ENCODE measurements at places on chromosomes 7 and 10.
A peak's percentile ranks its signal among the peaks of the same experiment; 100 is the strongest.

DNA sequence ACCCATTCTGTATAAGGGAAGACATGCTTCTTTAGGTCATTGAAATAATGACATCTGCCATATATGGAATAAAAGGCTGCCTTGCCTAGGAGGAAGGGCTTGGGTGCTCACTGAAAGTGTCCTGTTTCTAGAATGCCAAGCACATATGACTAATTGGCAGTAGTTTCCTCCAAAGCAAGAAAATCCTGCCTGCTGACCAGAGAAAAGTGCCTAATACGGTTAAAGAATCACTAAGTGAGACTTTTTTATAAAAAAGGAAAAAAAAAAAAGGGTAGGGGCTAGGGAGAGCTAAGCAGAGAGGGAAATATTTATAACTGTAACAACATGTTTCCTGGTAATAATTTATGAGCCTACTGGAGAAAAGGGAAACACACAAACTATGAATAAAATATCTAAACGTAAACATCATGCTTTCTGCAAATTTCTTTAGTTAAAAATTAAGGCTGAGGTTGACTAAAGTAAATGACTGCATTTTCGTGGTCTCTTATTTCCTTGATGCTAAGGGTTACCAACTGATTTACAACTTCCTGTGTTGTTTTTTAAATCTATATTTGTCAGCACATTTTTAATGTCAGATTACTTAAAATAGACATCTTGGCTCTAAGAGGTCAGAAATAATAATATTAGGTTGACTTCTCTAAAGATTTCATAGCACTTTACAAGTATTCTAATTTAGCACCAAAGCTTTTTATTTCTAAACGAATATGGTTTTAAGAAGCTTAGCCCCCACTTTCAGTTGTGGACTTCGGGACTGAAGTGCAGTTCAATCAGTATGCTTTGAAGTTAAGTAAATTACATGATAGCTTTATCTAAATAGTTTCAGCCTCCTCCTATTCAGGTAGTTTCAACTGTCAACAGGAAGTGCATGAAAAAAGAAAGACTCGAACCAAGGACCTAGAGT lies 89.6 kb downstream of the CABCOCO1 start:
- peak; percentile 38 for DNase-seq

GRCh38 chr10:114306116-114306973 lies 67.3 kb downstream of the VWA2 start:
- peak; percentile 39 for DNase-seq

- no peak for DNase-seq
Observed at GRCh38 chr10:124711145-124711544, 33.0 kb downstream of the FAM53B start.

- DNase-seq = no peak
Observed at GRCh38 chr10:3901370-3901769, 116.4 kb upstream of the KLF6 start.

GRCh38 chr10:100624298-100624697 lies 88.6 kb downstream of the HIF1AN start:
- DNase-seq = no peak

- no peak for DNase-seq
Observed at GRCh38 chr10:87734987-87735827, 75.5 kb downstream of the PAPSS2 start.

DNA sequence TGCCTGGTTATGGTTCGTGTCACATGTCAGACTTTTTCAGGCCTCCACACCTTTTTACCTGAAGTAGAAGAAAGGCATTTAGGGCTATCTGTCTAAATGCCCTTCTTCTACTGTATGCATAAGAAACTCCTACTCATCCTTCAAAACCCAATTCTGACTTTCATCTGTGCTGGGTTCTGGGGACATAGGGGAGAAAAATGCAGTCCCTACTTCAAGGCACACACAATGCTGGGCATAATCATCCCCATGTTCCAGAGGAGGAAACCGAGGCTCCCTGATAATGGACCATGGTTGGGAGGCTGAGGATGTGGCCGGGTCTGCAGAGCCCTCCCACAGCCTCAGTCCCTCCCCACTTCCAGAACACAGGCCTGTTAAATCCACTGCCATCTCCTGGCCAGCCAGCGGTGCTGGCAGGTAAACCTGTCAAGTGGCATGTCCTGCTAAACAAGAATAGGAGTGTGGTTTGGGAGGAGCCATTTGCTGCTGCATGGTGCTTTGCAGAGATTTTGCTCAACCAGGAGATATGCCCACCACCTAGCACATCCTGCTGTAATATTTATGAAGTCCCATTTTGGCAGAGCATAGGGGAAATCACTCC lies 32.0 kb downstream of the GRID1 start:
- no peak for DNase-seq

DNA sequence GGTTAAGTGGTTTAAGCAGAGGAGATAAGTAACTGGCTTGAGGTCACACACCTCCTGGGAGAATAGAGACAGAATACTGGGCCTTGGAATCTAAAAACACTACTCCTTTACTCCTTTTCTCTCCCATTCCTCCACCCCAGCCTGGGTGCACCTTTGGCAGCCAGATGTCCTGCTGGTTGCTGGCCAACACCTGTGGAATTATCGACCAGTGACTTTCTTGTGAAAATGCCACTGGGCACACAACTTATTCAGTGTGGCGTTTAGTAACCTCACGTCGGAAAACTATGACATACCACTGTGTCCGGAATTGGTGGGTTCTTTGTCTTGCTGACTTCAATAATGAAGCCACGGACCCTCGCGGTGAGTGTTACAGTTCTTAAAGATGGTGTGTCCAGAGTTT lies 26.4 kb downstream of the RNF133 start:
- DNase-seq = no peak

- no peak for DNase-seq
Observed at GRCh38 chr10:110493832-110494426, 3.8 kb upstream of the DUSP5 start.

GRCh38 chr10:129941199-129942018 lies 22.7 kb downstream of the EBF3 start:
- no peak for DNase-seq

GRCh38 chr10:48924988-48925387 lies 14.7 kb downstream of the LRRC18 start:
- no peak for DNase-seq

- no peak for DNase-seq
Observed at GRCh38 chr10:25257646-25258045, 82.8 kb downstream of the GPR158 start.

- DNase-seq = no peak
Observed at GRCh38 chr7:7653593-7654187, 13.1 kb downstream of the UMAD1 start.

GRCh38 chr10:46285966-46286620 lies 704 bp upstream of the ANTXRL start:
- DNase-seq = no peak

DNA sequence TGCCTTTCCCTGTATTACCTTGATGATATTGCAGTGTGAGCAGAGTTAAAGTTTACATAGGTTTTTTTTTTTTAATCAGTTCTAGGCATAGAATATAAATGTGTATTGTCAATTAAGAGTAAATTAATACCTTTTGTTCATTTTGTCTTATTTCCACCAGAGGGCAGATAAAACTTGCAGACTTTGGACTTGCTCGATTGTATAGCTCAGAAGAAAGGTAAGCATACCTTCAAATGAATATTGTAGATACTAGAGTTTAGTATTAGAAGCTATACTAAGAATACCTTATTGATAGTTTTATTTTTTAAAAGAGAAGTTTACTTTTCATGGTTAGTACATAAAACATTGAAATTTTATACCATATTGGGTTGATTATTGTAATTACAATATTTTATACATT lies 86.8 kb downstream of the MPLKIP start:
- no peak for DNase-seq

- DNase-seq = no peak
Observed at GRCh38 chr10:112209684-112210131, 26.1 kb upstream of the GPAM start.

DNA sequence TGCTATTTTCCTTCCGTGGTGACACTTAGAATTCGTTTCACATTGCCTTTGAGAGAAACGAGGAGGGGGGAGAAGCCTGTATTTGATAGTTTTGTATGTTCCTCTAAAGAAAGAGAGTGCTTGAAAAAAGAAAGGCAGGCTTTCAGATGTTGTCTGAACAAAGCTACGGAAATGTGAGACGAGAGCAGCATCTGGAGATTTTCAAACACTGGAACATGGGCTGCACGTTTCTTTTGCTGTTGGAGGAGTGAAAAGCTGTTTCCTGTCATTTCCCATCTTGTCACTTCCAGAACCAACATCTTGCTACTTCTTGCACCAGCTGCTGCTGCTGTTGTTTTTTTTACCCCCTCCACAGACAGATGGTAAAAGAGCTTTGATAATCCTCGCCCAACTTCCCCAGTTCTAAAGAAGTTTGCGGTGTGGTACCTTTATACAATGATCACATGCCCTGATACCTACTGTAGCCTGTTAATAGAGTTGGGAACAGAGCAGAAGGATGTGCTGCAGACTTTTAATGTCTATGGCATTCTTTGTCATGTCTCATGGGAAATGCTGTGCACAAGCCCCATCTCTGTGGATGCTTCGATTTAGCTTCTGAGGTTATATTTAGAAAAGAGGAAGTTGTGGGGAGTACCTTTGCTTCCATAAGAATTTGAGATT lies 408.1 kb downstream of the AUTS2 start:
- DNase-seq = no peak

DNA sequence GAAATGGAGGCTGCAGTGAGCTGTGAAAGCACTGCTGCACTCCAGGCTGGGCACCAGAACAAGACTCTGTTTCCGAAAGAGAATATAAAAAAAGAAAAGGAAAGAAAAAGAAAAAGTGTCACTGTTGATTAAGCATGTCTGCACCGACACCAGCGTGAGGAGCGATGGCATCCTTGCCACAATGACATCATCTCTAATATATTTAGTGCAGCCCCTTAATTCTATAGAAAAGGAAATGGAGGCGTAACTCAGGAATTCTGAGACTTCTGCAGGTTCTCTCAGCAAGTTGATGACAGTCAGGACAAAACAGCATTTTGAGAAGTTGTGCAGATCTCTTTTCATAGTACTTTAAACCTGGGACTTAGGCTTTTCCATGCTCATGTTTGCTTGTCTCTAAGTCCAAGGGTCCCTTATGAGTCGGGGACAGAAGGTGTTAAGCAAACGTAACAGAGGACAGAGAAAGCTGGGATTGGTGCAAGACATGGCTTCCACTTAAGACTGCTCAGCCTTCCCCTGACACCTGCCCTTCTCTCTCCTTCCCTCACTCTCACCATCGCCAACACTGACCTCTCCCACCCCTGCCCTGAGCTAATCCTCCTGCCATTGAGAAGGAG lies 16.9 kb upstream of the ANKRD1 start:
- no peak for DNase-seq

DNA sequence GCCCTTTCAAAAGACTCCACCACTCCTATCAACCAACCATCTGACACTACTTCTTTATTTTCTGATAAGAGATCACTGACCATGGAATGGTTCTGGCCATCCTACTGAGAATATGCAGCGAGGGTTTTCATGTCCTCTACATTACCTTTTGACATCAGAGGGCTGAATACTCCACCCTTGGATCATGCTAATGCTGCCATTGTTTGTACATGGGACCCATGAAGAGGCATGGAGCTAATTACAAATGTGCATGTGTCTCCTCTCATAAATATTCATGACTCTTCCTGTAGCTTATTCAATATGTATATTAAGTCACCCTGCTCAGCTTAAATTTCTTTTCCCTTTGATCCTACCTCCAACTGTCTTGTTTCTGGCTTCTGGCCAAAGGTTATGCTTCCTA lies 1065.8 kb upstream of the GHITM start:
- no peak for DNase-seq

- DNase-seq = no peak
Observed at GRCh38 chr7:120716307-120716706, 141.6 kb downstream of the TSPAN12 start.

- no peak for DNase-seq
Observed at GRCh38 chr7:1666823-1667565, 3.1 kb upstream of the ELFN1 start.

GRCh38 chr10:132601567-132601966 lies 64.0 kb downstream of the INPP5A start:
- DNase-seq = no peak

GRCh38 chr7:20424500-20424899 lies 93.8 kb downstream of the ITGB8 start:
- no peak for DNase-seq

DNA sequence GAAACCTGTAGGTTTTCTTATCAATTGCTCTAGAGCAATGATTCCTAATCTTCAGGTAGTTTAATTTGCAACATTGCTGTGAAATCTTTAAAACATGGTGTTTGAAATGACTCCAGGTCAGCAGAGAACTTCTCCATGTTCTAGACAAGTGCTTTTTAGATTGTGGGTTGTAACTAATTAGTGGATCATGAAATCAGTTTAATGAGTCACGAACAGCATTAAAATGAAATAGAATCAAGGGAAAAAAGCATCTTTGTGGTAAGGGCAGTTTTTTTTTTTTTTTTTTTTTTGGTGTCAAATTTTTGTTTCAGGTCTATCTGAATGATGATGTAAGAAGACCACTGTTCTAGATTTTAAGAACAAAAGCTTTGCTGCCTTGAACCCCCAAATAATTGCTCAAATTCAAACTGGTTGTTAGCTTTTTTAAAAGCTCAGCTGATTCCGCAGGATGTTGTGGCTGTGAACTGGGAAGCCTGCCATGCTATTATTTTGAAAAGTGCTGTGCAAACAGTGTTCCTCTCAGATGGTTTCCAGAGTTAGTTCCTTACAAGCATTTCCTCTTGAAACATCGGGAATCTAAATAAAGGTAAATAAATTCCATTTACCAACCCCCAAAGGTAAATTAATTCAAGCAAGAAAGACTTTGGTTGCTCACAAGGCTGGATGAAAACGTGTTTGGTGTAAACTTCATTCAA lies 13.1 kb upstream of the PDK4 start:
- peak; percentile 24 for DNase-seq

DNA sequence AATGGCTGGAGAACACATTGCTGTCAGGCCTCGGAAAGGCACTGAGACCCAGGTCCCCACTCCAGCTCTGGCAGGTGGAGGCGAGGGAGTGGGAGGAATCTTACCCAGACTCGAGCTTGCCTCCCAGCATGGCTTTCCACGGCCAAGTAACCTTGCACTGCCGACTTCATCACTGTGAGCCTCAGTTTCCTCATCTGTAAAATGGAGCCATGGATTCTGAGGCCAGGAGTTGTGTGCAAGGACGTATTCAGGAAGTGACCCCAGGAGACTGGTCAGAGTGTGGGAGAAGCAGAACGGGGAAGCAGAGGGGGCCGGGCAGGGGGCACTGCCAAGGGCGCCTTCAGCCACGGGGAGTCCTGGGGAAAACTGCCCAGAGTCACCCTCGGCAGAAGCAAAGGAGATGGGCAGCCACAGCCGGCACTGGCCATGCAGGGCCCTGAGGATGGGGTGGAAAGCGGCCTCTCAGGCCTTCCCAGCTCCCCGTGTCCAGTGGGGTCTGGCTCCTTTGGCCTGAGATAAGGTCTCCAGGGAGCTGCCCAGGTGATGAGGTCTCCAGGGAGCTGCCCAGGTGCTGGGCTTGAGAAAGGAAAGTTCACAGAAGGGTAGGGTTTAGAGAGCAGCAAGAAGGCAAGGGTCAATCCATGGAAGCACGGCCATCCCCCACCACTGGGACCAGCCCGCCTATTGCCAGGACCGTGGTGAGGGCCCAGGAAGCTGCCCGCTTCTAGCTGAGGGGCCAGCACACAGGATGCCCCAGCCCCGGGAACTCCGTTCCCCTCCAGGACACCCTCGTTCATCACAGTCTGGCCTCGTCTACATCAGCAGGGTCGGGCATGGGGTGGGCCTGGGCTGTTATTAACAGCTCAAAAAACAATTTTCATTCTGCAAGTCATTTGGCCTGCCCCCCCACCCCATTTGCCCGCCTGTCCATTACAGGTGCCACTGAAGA lies 34.3 kb upstream of the EN2 start:
- no peak for DNase-seq
